ENCODE measurements at places on chromosomes 3 and 15.

GRCh38 chr15:51155891-51156290 is 61.2 kb upstream of the TNFAIP8L3 start:
- DNase-seq, result no peak

GRCh38 chr15:90451053-90451850 is 63.2 kb downstream of the IQGAP1 start:
- DNase-seq, result no peak

- no peak for DNase-seq
These were observed 77.4 kb downstream of the SMAD6 start for GRCh38 chr15:66779331-66780009.

GRCh38 chr15:47196048-47196447 is 521.3 kb upstream of the SEMA6D start:
- DNase-seq, result no peak
